ENCODE measurements at places on chromosomes 2 and 18.

GRCh38 chr2:119694845-119695521 is 16.0 kb downstream of the TMEM177 start:
- DNase-seq, result peak; percentile 64

DNA sequence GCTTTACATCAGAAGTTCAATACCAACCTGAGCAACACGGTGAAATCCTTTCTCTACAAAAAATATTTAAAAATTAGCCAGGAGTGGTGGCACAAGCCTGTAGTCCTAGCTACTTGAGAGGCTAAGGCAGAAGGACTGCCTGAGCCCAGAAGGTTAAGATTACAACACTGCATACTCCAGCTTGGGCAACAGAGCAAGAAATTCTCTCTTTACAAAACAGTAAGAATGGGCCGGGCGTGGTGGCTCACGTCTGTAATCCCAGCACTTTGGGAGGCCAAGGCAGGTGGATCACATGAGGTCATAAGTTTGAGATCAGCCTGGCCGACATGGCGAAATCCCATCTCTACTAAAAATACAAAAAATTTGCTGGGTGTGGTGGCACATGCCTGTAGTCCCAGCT is 113.2 kb downstream of the USP34 start:
- no peak for DNase-seq

DNA sequence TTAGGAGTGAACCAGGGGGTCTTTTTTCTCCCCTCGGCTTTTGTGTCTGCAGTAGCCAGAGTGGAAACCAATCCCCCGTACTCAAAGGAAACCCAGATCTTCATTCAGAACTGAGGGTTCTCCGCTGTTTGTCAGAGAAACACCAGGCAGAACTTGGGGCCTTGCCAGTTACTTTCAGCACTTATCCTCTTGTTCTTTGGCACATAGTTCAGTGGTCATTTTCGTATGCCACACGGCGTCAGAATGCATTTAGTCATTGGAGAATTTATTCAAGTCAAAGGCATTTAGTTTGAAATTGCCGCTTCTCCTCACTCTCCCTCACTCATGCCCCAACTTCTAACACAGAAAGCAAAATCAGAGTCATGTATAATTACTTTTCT is 102.9 kb downstream of the CABLES1 start:
- DNase-seq, result no peak

- DNase-seq, result no peak
Observed at GRCh38 chr2:237190966-237191713, 105.5 kb downstream of the COPS8 start.

DNA sequence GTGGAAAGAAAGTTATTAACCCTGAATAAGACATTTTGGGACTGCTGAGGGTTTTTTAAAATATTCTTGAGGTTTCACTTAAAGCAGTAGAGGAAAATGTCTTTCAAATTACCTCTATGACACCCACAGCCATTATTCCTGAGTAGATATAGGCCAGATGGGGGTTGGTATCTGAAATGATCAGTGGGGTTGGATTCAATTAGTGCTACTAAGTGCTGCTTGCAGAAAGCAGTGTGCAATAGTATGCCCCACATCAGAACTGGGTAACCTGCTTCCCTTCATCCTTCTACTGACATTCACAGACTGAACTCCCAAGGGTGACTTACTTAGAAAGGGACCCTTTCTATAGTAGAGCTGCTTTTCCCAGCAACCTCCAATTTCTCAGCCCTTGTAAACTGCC is 7.3 kb upstream of the ETAA1 start:
- DNase-seq, result no peak

- no peak for DNase-seq
Observed at GRCh38 chr2:126715576-126716406, 59.8 kb downstream of the GYPC start.

DNA sequence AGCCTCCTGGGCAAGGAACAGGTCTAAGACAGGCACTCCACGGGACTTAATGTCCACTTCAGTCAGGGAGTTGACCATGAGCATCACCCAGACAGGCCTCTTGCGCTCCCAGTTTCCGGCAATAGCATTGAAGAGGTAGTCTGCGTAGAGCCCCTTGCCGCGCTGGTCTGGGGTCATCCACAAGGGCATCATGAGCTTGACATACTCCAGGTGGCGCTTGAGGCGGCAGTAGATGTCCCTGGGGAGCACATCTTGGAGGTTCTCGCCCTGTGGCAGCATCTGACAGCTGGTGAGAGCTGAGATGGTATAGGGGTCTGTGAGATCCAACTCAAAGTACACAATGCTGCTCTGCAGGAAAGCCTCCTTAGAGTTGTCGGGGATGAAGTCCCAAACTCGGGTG is 10.6 kb downstream of the TRABD2A start:
- DNase-seq, result no peak

- DNase-seq, result no peak
Observed at GRCh38 chr2:70091816-70092215, 4.5 kb downstream of the PCBP1 start.

DNA sequence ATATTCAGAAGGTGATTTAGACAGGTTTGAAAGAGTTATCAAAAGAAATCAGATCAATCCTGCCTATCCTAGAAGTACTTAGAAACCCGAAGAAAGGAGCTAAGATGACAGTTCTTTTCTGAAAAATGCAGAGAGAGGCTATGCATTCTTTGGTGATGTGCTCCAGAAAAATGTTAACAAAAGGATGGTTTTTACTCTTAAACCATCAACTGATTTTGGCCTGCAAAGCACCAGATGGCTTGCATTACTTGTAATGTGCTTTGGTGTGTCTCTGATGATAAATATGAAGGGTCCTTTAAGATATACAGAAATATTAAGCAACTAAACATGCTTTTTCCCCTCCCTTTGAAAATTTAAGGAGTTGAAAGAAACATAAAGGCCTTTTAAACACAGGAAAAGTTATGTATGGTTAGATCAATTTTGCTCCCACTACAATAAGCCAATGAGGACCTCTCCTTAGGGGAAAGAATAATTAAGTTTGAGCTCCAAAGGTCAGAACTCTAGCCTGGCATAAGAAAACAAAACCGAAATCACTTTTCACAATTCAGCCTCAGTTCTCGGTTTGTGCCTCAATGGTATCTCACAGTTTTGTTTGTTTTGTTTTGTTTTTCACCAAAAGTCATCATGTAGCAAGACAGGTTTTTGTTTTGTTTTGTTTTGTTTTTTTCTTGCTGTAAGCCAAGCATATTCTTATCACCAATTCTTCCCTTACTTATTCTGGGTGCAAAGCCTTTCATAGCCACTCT is 302.4 kb upstream of the NT5C1B start:
- no peak for DNase-seq

DNA sequence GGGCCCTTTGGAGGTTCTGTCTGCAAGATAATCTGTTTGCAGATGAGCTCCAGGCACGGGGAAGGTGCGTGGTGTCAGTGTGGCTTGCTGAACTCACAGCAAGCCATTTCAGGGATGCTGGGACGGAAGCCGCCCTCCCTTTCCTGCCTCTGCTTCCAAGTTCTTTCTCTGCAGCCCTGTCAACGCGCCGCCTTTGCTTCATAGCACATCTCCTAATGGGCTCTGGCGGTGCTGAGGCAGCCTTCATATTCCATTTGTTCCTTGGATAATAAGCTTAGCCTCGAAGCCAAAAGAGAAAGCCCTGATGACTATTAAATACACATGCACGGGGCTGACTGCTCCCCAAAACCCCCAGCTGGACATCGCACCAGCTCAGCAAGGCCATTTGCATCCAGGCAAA is 81.7 kb upstream of the TAF1B start:
- DNase-seq, result no peak

GRCh38 chr2:190696792-190697398 is 48.0 kb downstream of the NAB1 start:
- DNase-seq, result peak; percentile 59

GRCh38 chr2:185063761-185064160 is 465.4 kb downstream of the ZNF804A start:
- no peak for DNase-seq

- DNase-seq, result no peak
Observed at GRCh38 chr18:58662118-58662517, 9.1 kb upstream of the MALT1 start.

GRCh38 chr2:190662754-190663153 is 13.9 kb downstream of the NAB1 start:
- no peak for DNase-seq

GRCh38 chr2:110714452-110715224 is 17.7 kb upstream of the ACOXL start:
- no peak for DNase-seq

DNA sequence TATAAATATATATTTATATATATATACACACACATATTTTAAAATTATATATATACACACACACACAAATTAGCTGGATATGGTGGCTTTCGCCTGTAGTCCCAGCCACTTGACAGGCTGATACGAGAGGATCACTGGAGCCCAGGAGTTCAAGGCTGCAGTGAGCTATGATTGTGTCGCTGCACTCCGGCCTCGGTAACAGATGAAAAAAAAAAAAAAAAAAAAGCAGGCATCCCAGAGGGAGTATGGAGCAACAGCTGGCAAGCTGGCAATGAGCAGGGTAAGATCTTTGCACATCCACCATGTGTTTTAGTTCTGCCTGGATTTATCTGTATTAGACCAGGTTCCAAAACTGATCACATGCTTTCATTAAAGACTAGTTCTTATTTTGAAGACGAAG is 170.1 kb downstream of the MAP2 start:
- DNase-seq, result no peak

GRCh38 chr18:37874721-37875120 is 309.1 kb upstream of the CELF4 start:
- no peak for DNase-seq

GRCh38 chr2:203340791-203341487 is 12.7 kb downstream of the ABI2 start:
- DNase-seq, result no peak

- DNase-seq, result no peak
Observed at GRCh38 chr2:235043762-235044500, 92.1 kb downstream of the SH3BP4 start.

DNA sequence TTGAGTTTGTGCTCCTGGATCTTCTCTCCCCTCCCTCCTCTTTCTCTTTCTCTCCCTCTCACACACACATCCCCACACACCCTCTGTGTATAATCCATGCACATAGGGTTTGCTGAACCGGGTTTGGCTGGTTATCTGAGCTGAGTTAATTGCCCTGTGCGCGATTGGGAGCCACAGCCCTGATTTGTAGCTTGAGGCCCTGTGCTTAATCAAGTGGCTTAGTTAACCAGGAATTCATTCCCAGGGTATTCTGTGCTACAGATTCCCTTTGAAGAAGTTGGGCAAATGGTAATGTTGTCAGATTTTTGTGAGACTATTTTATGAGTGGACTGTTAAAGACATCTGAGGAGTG is 6.2 kb downstream of the PARD3B start:
- DNase-seq, result no peak

GRCh38 chr2:11006191-11006590 is 94.5 kb downstream of the KCNF1 start:
- DNase-seq, result no peak

- no peak for DNase-seq
Observed at GRCh38 chr2:99771681-99772333, 282.0 kb upstream of the REV1 start.

DNA sequence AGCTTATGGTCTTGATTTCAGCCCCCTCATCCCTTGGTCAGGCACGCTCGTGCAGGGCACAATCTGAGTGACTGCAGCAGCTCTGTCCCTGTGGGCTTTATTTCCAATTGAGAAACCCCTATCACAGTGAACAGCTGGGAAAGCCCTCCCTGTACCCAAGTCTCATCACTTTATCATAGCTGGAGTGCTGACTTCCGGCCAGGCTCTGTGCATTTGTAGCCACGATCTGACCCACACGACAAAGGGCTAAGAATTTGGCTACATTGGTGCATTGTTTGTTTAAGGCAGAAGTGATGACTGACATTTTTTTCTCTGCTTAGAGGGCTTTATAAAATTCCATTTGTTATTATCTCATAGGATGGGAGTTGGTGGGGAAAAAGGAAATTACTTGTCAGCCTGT is 184.4 kb downstream of the KCNS3 start:
- DNase-seq, result no peak

DNA sequence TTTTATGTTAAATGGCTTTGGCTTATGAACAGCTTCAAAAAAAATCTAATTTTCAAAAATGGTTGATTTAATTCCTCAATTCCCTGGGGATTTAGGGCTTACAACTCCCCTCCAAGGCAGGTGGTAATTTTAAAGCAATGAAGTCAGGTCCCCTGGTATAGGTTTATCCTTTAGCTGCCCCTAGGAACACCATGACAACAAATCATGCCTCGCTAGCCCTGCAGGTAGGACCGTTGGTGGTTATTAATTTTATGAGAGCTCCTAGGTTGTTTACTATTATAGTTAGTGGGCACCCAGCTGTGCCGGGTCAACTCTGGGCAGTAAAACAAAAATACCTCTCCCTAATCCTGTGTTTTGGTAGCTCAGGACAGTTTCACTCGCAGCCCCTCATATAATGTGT is 26.2 kb upstream of the MBOAT2 start:
- DNase-seq, result no peak

- no peak for DNase-seq
Observed at GRCh38 chr2:163493359-163494298, 242.2 kb downstream of the FIGN start.

DNA sequence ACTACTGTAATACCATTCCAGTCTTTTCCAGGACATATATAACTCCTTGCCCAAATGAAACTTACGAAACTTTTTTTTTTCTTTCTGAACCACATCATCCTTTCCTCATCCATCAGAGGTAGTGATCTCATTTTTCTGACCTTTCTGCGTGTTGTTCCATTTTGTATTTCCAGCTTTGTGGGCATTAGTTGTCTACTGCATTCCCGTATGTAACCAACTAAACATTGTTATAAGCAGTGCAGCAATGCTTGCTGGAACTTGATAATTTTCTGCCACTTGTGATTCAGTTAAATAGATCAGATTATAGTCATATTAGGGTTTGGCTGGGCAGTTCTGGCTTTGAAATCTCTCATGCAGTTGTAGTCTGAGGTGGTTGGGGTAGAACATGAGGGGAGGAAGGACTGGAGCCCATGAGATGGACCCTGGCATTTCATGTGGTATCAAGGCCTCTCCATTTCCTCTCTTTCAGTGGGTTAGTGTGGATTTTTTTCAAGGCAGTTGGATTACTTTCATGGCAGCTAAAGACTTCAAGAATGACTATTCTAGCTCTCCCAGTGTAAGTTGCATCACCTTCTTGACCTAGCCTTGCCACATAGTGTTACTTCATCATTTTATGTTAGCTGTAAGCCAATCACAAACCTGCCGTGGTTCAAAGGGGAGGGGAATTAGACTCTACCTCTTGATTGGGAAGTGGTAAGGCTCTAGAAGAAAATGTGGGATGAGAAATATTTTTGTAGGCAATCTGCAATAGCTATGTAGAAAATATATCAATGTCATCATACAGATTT is 80.5 kb downstream of the EHBP1 start:
- DNase-seq, result no peak

DNA sequence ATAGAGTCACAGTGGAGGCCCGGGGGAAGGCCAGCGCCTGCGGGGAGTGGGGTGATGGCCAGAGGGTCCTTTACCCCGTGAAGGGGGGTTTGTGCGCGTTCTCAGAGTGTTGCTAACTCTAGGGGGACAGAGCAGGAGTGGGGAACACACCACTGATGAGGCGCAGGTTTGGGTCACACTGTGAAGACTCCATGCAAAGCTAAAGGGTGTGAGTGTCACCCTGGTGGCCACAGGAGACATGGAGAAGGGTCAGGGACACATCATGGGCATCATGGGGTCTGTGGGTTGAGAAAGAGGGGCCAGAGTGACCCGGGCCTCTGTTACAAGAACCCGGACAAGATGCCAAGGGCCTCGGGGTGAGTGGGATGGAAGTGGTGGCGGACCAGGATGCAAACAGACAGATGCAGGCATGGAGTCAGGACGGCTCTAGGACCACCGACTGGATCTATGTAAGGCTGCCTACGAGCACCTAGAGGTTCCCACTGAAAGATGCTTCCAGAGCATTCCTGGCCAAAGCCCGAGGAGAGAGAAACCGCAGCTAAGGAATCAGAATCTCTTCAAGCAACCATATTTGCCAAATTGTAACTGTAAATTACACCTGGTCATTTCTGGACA is 84.3 kb downstream of the PXDN start:
- DNase-seq, result no peak
